HT1080 (cell line): ENCODE measurements at places on chromosomes 3 and 15.
A peak's percentile ranks its signal among the peaks of the same experiment; 100 is the strongest.

DNA sequence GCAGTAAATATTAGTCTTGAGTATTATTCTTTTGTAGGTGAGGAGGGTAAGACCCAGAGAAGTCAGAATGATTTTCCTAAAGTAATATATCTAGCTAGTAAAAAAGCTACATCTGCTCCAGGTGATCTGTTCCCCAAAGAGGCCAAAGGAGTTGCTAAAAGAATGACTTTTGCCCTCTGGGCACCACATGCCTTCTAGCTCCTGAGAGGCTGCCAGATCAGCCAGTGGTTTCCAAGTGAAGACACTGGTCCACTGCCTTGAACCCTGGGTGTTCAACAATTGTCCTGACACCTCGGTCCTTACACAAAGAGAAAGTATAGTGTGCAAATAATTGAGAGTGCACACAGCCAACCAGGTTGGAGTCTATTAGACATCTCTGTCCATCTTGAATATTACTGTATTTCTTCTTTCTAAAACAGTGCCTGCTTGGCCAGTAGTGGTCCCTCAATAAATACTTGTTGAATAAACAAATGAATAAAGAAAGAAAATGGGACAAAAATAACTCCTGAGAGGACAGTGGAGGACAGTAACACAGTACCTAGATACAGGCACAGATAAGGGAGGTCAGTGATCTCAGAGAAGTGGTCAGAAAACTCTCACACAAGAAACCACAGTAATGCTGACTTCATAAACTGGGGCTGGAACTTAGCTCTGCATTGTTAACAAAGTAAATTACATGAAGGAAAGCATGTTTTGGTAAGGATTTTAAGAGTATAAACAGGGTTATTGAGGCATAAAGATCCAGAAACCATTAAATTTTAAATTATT, 56.6 kb upstream of the CSTA start:
- DNase-seq = no peak

DNA sequence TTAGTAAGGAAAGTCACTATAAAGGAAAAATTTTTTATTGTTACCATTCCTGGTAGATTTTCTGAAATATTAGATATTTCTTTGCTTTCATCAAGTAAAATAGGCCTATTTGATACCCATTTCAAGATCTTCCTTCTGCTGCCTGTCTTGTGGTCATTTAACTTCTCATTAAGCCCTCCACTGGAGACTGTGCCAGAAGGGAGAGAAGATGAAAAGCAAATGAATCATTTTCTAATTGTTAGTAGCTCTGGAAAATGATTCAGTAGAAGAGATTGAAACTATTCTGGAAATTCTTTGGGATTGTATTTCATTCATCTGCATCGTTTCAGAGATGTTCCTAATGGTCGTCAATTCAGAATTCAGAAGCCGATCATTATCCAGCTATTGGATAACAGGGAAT, 3.2 kb downstream of the KCTD6 start:
- no peak for DNase-seq

DNA sequence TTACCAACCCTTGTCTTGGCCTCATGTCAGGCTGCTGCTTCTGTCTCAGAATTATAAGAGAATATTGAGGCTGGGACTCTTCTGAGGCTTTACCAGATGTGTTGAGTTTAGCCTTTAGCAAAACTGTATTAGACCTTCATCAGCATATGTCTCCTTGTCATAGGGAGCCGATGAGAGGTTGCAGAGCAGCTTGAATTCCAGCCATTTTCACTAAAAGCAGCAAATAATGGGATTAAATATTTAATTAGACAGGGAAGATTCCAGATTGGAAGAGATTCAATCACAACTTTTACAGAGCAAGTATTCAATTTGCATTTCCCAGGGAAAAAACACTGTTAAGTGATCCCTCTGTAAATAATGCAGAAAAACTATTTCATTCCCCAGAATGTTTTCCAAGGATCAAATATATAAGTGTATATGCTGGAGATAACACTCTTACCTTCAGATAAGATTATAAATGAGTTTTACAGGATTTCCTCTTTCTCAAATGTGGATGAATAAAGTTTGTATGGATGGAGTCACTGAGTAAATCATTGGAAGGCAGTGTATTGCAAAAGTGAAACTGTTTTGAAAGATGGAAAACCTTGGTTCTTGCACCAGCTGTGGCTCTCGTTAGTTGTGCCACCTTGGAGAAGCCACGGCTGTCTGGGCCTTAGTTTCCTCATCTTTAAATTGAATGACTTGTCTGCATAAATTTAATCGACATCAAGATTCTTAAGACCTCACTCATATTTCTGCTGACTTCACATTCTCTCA, 466.4 kb upstream of the SGO1 start:
- DNase-seq = no peak

GRCh38 chr3:18119866-18120265, 305.3 kb downstream of the SATB1 start:
- DNase-seq = no peak

GRCh38 chr3:43288366-43288765, 2.0 kb downstream of the SNRK start:
- DNase-seq = peak; percentile 38

- DNase-seq = no peak
Observed at GRCh38 chr15:66767240-66767659, 65.2 kb downstream of the SMAD6 start.
